ENCODE measurements at places on chromosomes 16 and 17.

DNA sequence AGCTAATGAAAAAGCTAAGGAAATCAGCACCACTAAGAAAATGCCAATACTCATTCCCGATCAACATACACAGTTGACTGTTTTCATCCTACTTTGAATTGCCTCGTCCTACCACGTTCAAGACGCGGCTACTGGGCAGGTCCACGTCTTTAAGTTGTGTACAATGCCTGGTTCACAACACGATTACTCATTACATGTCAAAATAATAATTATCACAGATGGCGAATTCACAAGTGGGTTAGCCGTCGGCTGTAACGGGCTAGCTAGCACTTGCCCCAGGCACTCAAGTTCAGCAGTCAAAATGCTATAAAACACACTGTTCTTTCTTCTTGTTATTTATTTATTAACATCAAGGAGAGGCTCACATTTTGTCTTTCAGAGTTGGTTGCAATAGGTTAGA is 124.2 kb downstream of the ZFHX3 start:
- peak; percentile 85 for DNase-seq

DNA sequence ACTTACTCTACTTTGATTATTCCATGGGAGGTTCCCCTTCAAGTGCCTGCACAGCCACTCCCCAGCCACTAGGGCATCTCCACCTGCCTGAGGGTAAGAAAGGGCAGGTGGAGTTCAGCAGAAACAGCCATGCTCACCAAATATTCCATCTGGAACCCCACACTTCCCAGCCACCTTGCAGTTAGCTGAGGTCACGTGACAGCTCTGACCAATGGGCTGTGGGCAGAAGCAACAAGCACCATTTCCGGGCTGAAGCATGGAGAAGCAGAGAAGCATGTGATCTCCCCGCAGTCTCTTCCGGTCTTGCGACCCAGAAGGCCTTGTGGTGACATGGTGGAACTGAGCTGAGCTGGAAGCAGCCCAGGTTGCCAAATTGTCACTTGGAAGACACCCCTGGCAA is 108.6 kb downstream of the CCT6B start:
- peak; percentile 51 for DNase-seq

DNA sequence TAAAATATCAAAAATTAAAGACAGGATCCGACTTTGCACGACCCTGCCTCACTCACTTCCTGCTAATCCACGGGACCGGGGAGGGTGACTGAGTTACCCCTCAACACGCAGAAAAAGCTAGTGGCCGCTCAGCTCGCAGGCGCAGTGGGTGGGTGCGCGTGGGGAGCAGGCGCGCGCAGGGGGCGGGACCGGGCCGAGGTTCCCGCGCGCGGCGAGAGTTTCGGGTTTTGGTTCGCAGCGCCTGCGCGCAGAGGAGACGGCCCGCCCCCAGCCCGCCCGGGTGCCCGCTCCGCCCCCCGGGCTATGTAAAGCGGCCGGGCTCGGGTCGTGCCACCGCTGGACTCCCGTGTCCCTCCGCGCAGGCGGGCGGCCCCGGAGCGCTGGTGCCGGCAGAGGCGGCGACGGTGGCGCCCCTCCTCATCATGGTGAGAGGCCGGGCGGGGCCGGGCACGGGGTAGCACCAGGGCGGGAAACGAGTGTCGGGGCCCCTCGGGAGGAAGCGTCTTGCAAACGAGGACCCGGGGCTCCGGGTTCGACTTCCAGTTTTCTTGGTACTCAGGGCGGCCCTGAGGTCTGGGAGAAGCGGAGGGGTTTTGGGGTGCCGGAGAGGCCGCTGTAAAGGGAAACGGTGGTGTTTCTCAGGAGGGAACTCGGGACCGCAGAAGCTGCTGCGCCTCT is at the start of gene CNP:
TSS of gene CNP (plus strand) at position 333 of the 678 bp plus-strand sequence. CDS start at position 423, 90 bp downstream.
- peak; percentile 80 for DNase-seq

DNA sequence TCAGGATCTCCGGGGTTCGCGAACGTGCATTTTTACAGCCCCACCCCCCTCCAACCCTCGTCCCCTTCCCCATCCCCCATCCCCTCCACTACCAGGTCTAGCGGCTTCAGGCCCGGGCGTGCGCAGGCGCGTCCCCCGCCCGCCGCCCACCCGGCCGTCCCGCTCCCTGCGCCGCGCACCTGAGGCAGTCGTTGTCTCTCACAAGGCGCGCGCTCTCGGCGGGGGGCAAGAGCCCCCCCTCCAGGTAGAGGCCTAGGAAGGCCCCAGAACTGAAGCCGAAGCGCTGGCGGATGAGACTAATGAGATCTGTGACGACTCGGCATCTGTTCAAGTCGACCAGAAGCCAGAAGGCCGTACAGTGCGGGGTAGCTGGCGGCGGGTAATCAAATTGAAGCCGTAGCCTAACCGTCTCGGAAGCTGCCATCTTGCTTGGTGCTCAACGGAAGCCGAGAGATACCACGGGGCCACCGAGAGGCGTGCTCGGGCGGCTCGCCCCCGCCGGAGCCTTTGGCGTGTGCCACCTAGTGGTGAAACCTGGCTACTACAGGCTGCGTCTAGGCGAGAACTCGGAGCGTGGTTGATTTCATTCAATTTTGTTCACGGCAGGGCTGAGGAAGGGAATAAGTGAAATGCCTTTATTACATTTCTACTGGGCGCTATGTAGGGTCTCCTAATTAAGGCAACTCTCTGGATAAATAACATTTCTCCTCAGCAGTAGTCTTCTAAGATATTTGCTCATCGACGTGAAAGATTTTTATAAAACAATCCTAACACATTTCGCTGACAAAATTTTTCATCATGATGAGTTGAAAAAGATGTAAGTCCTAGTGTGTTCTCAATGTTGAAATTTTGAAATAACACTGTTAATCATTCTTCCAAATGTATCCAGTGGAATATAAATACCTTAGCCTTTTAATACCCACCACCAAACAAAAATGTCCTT is at the start of gene COIL:
TSS of gene COIL (minus strand) at position 455 of the 943 bp plus-strand sequence. CDS start at position 424, 31 bp downstream.
- DNase-seq, result peak; percentile 97

DNA sequence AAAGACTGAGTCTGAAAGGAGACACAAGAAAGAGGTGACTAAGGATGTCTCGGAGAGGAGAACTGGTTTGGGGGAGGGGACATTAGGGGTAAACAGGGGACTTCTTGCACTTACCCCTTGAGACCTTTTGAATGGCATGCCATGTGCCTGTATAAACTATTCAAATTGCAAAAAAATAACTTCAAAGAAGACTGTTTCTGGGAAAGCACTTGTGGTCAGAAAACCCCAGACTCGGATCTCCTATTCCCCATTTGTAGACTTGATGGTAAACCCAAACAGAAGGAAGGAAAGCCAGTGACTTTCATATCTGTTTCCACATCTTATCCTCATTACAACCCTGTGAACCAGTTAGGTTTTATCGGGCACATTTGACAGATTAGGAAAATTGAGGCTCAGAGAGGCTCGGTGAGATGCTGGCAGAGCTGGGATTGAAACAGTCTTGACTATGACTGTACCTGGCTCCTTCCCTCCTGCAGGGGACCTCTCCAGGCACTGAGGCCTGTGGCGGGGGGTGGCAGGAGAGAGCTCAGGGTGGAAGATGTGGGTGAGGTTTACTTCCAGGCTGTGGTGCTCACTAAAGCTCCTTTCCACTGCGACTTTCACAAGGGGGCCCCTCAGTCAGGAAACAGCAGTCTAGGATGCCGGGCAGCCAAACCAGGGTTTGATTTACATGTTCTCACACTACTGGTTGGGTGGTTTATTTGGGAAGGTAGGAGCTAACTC is 30.5 kb upstream of the PLCG2 start:
- no peak for DNase-seq
